Astrocyte (in vitro differentiated cells and primary cell): ENCODE measurements at places on chromosomes 7 and 10. TPM values are rescaled to one million over a fixed set of nuclear protein-coding genes. Genes with fewer than 3 reads are reported as not detected.

The HOXA10 gene
- total RNA-seq = not detected in 2 replicates

The TRIM4 gene
- 4.1 and 4.6 TPM in 2 replicates for total RNA-seq

GRCh38 chr7:148866362-148866761, 17.7 kb downstream of the EZH2 start:
- DNase-seq = no peak
- H3K27me3 ChIP-seq = no peaks in the 10 kb centered on the region
- no peaks in the 10 kb centered on the region for H3K36me3 ChIP-seq
- no peak overlapping the region for H3K4me3 ChIP-seq
- no peak overlapping the region for H3K27ac ChIP-seq

The EIF5AL1 gene
- 1.0 and 1.1 TPM in 2 replicates for total RNA-seq

DNA sequence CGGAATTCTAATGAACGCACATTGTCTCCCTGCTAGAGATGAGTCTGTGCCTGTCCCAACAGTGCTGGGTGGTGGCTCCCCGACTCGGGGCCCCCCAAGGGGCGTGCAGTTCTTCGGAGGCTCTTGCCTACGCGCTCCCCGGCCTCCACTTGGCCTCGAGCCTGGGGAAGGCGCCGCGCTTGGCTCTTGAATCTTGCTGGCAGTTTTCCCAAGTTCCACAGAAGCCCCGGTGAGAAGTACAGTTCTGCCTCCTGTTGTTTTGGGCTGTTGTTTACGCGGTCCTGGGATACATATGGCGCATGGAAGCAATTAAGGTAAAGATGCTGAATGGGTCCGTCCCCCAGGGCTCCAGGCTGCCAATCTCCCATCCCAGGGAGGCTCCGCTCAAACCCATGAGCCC, 32.6 kb upstream of the UNCX start:
- H3K4me3 ChIP-seq = no peak overlapping the region
- peaks cover 10% of the 10 kb centered on the region for H3K4me1 ChIP-seq
- peaks cover 13% of the 10 kb centered on the region for H3K27me3 ChIP-seq
- DNase-seq = peak; percentile 9
- H3K36me3 ChIP-seq = no peaks in the 10 kb centered on the region
- no peak overlapping the region for H3K27ac ChIP-seq

DNA sequence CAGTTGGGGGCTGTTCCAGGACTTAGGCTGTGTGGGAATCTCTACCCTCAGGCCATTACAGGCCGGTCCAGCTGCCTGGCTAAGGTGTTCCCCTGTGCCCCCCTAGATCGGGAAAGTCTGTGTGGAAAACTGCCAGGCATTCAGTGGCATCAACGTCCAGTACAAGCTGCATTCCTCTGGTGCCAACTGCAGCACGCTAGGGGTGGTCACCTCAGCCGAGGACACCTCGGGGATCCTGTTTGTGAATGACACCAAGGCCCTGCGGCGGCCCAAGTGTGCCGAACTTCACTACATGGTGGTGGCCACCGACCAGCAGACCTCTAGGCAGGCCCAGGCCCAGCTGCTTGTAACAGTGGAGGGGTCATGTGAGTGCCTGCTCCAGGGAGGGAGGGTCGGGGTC, 27.1 kb upstream of the CSGALNACT2 start:
- no peaks in the 10 kb centered on the region for H3K36me3 ChIP-seq
- DNase-seq = no peak
- no peak overlapping the region for H3K4me3 ChIP-seq
- no peaks in the 10 kb centered on the region for H3K4me1 ChIP-seq
- no peaks in the 10 kb centered on the region for H3K27me3 ChIP-seq

The ZPBP gene
- not detected in 2 replicates for total RNA-seq

GRCh38 chr7:70829221-70830059, 302.5 kb upstream of the GALNT17 start:
- H3K27me3 ChIP-seq = no peaks in the 10 kb centered on the region
- peak overlapping the region; percentile 43 for H3K4me3 ChIP-seq
- H3K4me1 ChIP-seq = peaks cover 12% of the 10 kb centered on the region

DNA sequence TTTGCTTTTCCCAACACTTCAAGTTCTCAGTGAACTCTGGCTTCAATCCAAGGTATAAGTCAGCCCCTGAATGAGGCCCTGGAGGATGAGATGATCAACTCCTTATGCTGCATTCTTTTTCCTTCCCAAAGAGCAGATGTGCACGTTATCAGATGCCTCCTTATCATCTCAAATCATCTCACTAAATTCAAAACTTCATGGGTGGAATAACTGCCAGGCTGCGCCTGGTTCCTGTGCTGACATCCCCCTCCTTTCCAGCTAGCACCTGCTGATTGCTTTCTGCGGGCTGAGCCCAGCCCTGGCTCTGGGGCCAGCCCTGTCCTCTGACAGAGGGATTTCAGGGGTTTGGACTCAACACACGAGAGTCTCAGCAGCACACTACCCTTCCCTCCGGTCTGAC, 44.9 kb downstream of the TLL2 start:
- no peak overlapping the region for H3K4me3 ChIP-seq
- no peak overlapping the region for H3K27ac ChIP-seq
- no peak for DNase-seq
- H3K36me3 ChIP-seq = no peaks in the 10 kb centered on the region
- peaks cover 23% of the 10 kb centered on the region for H3K27me3 ChIP-seq

DNA sequence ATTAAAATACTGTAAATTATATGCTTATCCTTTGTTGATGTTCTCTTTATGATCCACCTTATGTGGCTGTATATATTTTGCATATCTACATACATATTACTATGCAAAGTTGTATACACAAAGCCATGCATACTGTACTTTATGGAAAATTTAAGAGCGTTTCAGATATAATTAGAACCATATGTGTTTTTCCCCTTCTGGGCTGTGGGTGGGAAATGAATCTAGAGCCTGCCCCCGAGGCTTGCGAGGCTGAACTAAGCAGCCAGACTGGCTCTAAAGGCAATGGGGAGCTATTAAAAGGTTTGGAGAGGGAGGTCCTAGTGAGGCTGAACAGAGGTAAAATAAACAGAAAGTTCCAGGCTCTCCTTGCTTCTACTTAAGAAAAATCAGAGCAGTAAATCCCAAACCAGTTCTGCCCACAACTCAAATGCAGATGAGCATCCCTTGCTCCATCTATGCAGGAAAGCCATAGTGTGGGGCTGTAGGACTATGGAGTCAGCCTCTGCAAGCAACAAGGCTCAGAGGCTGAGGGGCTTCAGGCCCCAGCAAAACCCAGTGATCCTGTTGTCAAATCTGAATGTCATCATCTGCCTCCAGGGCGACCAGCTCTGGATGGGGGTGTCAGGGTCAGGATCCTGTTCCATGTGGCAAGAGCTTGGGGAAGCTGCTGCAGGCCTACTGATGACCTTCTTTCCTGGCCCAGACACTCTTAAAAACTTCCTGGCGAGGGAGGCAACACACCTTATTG, 14.1 kb upstream of the DDIT4 start:
- peaks cover 4% of the 10 kb centered on the region for H3K27me3 ChIP-seq
- peak; percentile 29 for DNase-seq
- no peak overlapping the region for H3K27ac ChIP-seq
- H3K36me3 ChIP-seq = no peaks in the 10 kb centered on the region
- peaks cover 19% of the 10 kb centered on the region for H3K4me1 ChIP-seq
- no peak overlapping the region for H3K4me3 ChIP-seq

The ASB4 gene
- not detected in 2 replicates for total RNA-seq

GRCh38 chr7:132576721-132577085, 433 bp upstream of the PLXNA4 start:
- no peaks in the 10 kb centered on the region for H3K36me3 ChIP-seq
- H3K27me3 ChIP-seq = peaks cover 39% of the 10 kb centered on the region

The PRSS37 gene
- not detected in 2 replicates for total RNA-seq

- no peaks in the 10 kb centered on the region for H3K36me3 ChIP-seq
- H3K4me1 ChIP-seq = no peaks in the 10 kb centered on the region
- no peak overlapping the region for H3K4me3 ChIP-seq
- H3K27ac ChIP-seq = no peak overlapping the region
- DNase-seq = peak; percentile 44
Measured at GRCh38 chr7:36015733-36016132, 137.3 kb upstream of the EEPD1 start.

DNA sequence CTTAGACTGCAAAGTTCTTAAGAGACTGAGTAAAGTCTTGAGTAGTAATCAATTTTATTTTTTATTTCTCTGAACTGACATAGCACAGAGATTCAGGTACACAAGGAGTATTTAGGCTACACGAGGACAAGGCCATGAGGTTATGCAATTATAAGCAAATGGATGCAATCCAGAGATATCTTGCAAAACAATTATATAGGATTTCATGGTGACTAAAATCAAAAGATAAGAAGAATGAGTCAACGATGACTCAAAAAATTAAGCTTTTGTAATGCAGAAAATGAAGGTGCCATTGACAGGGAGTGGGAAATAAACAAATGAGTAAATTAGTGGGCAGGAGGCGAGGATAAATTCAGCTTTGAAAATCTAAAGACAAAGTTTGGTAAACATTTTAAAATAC, 66.7 kb upstream of the MYO3A start:
- H3K4me3 ChIP-seq = no peak overlapping the region
- no peak overlapping the region for H3K27ac ChIP-seq
- no peaks in the 10 kb centered on the region for H3K4me1 ChIP-seq
- H3K27me3 ChIP-seq = no peaks in the 10 kb centered on the region
- H3K36me3 ChIP-seq = no peaks in the 10 kb centered on the region

The ABCB4 gene
- total RNA-seq = 0.36 and 0.48 TPM in 2 replicates

The EGFR gene
- 22.0 and 27.3 TPM in 2 replicates for total RNA-seq

DNA sequence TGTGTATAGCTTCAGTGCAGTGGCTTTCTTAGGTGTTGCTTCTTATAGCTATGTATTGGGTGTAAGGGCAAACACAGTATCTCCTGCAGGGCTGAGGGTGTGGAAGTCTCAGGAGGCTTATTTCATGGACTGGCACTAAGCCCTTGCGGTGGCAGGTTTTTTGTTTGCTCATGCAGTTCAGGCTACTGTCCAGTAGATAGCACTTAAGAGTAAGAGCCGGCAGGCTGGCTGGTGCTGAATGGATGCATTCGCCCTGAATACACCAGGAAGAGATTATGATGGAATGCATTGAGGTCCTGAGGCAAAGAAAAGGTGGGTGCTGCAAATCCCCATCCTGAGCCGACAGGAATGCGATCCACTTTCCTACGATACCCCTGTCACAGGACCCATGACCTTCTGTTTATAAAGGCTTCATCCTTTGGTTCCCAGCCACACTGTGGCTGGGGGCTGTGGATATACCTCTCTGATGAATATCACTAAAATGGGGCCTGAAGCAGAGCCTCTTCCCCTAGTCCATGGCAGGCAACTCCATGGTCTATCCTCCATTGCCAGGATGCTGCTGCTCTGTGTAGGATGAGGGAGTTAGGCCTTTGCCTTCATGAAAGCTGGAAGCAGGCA, 44.9 kb downstream of the ANXA8 start:
- DNase-seq = peak; percentile 62
- H3K27me3 ChIP-seq = peaks cover 24% of the 10 kb centered on the region
- H3K4me1 ChIP-seq = no peaks in the 10 kb centered on the region
- H3K27ac ChIP-seq = no peak overlapping the region

DNA sequence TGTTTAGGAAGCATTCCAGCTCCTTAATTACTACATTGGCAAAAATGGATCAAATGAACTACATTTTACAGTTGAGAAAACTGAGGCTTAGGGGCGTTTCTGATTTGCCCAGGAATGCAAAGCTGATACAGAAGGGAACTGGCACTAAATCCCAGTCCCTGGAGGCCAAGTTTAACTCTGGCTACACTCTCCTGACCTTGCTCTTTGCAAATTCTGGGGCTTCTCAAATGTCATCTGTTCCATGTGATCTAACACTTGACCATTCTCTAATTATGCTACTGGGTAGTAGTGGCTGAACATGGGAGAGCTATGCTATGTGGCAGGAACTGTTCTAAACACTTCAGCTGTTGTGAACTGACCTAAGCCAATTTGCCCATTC, 11.3 kb upstream of the HABP2 start:
- no peak overlapping the region for H3K27ac ChIP-seq
- peaks cover 10% of the 10 kb centered on the region for H3K27me3 ChIP-seq
- DNase-seq = no peak
- H3K36me3 ChIP-seq = no peaks in the 10 kb centered on the region

The ZNF679 gene
- not detected in 2 replicates for total RNA-seq

- H3K4me1 ChIP-seq = peaks cover 17% of the 10 kb centered on the region
- H3K27ac ChIP-seq = no peak overlapping the region
- DNase-seq = no peak
Measured at GRCh38 chr10:110052916-110053315, 45.1 kb downstream of the ADD3 start.

DNA sequence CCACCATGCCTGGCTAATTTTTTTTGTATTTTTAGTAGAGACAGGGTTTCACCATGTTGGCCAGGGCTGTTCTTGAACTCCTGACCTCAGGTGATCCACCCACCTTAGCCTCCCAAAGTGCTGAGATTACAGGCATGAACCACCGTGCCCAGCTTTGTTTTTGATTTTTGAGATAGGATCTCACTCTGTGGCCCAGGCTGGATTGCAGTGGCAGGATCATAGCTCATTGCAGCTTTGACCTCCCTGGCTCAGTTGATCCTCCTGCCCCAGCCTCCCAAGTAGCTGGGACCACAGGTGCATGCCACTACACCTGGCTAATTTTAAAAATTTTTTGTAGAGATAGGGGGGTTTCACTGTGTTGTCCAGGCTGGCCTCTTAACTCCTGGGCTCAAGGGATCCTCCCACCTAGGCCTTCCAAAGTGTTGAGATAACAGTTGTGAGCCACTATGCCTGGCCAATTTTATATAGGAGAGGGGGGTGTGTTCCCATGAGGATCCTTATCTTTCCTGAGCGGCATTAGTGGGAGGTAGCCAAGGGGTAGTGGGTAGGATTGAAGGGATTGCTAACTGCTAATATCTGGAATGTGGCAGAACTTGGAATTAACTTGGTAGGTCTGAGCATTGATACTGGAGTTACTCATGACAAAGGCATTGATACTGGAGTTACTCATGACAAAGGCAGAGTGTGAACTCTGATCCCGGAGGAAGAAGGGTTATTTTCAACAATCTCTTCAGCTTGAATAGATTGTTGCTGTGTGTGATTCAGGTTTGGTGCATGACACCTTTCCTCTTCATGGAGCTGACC, 1.0 kb upstream of the NOLC1 start:
- peaks cover 17% of the 10 kb centered on the region for H3K4me1 ChIP-seq
- H3K27ac ChIP-seq = peak overlapping the region; percentile 98
- H3K4me3 ChIP-seq = peak overlapping the region; percentile 48
- peaks cover 40% of the 10 kb centered on the region for H3K36me3 ChIP-seq

The SPDYE8 gene
- total RNA-seq = not detected in 2 replicates

The NUTM2B gene
- 0.70 TPM in 1 of 2 replicates, not detected in the other for total RNA-seq

The CYP3A5 gene
- total RNA-seq = 0.07 TPM in 1 of 2 replicates, not detected in the other

The DHX32 gene
- total RNA-seq = 39.4 and 41.7 TPM in 2 replicates

The HPSE2 gene
- total RNA-seq = 0.14 TPM in 1 of 2 replicates, not detected in the other

DNA sequence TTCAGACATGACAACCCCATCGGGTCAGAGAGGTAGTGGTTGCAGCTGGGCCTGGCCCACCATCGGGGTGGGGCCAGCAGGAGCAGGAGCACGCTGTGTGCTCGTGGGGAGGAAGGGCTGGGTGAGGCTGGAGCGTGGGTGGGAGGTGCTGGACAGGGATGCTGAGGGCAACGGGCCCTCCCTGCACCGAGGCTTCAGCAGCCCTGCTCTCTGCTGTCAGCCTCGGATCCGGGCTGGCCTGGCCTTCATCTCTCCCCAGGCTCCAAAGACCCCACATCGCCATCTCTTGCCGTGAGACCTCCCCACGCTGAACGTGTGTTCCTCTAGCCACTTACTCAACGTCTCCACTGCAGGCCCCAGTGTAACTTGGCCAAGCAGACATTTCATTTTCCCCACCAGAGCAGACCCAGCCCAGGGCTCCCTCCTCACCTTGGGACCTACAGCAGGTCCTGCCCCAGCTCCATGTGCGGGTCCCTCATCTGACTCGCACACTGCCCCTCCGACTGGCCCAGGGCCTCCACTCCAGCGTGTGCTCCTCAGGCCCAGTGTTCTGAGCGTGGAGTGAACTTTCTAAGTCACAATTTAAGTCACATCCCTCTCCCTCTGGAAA, 462.4 kb downstream of the DNAJB6 start:
- no peaks in the 10 kb centered on the region for H3K4me1 ChIP-seq
- no peak overlapping the region for H3K27ac ChIP-seq
- no peaks in the 10 kb centered on the region for H3K27me3 ChIP-seq
- DNase-seq = no peak
- no peaks in the 10 kb centered on the region for H3K36me3 ChIP-seq
